Activated CD4-positive, alpha-beta memory T cell treated with anti-CD3 and anti-CD28 coated beads, Interleukin-2, amount 10 ng/mL, durations not matched to agents 7 days and 5 days (primary cell): ENCODE measurements at places on chromosomes 6 and 20. TPM values are rescaled to one million over a fixed set of nuclear protein-coding genes. Genes with fewer than 3 reads are reported as not detected.

- no peak overlapping the region for H3K27ac ChIP-seq
- H3K4me3 ChIP-seq, result no peak overlapping the region
- no peak for DNase-seq
- peaks cover 7% of the 10 kb centered on the region for H3K27me3 ChIP-seq
- H3K4me1 ChIP-seq, result no peaks in the 10 kb centered on the region
- no peaks in the 10 kb centered on the region for H3K36me3 ChIP-seq
Measured at GRCh38 chr6:122620428-122620827, 10.2 kb downstream of the PKIB start.

- DNase-seq, result no peak
- no peak overlapping the region for H3K4me3 ChIP-seq
- peaks cover 1% of the 10 kb centered on the region for H3K27me3 ChIP-seq
Measured at GRCh38 chr6:108801366-108801765, 46.9 kb upstream of the ARMC2 start.

DNA sequence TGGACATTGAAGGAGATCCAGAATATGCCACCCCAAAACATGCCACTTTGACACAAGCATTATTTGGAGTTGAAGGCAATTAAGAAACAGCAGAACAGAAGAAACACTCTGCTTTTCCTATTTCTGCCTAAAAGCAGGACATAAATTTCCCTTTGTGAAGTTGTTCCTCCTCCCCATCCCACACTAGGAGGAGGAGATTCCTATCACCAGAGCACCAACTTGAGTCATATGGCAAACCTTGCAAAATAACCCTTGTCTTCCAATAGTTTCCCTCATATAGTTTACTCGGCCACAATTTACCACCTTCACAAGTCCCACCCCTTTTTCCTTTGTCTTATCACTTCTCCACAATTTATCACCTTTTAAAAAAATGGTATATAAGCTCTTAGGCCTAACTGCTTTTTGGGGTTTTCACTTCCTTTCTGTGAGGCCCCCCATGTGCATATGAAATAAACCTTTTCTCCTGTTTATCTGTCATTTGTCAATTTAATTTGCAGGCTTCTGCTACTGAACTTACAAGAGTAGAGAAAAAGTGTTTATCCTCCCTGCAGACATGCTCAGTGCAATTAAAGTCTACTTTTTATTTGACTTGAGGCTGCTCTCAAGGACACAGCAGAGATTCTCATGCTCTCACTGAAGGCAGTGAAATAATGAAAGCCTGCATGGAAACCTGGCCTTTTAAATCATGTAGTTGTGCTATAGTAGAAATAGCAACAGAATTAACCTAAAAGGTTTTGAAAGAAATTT, 2.8 kb upstream of the RAB23 start:
- no peak overlapping the region for H3K27ac ChIP-seq
- DNase-seq, result no peak
- H3K27me3 ChIP-seq, result peaks cover 30% of the 10 kb centered on the region
- H3K36me3 ChIP-seq, result no peaks in the 10 kb centered on the region

DNA sequence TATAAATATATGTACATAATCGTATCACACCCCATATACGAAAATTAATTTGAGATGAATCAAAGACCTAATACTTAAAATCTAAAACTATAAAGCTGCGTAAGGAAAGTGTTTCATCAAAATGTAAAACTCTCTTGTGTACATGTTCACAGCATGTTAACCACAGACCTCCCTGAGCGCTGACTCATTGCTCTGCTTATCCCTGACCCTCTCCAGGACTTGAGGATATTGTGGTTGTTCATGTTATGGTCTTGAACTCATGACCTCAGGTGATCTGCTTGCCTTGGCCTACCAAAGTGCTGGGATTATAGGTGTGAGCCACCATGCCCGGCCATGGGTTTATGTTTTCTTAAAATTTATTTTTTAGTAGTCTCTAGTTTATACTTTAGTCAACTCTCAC, 14.2 kb downstream of the FAM83B start:
- no peaks in the 10 kb centered on the region for H3K27me3 ChIP-seq
- no peaks in the 10 kb centered on the region for H3K4me1 ChIP-seq
- no peak for DNase-seq
- no peaks in the 10 kb centered on the region for H3K36me3 ChIP-seq
- H3K27ac ChIP-seq, result no peak overlapping the region

DNA sequence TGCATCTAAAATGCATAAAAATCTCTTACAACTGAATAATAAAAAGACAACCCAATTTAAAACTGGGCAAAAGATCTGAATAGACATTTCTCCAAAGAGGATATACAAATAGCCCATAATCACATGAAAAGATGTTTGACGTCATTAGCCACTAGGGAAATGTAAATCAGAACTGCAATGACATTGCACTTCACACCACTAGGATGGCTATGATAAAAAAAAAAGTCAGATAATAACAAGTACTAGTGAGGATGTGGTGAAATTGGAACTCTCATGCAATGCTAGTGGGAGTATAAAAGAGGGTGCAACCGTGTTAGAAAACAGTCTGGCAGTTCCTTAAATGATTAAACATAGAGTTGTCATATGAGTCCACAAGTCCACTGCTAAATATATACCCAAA, 24.3 kb upstream of the TBX18 start:
- H3K4me3 ChIP-seq, result no peak overlapping the region
- no peaks in the 10 kb centered on the region for H3K36me3 ChIP-seq
- no peak overlapping the region for H3K27ac ChIP-seq
- H3K27me3 ChIP-seq, result no peaks in the 10 kb centered on the region

DNA sequence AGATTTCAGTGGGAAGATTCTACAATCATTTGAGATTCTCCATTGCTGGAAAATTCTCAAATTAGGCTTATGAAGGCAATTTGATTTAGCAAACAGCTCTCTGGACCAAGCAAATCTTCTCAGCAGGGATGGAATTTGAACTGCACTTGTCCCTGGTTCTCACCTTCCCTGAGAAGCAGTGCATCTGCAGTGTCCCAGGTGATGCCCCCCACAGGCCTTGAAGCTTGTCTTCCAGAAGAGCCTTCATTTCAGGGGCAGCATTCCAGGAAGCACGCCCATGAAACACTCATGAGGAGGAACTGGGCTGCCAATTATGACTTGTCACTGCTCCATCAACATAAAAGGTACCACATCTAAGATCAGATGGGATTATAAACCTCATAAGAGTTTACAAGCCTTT, 82.8 kb upstream of the HDAC2 start:
- no peak for DNase-seq
- H3K27me3 ChIP-seq, result no peaks in the 10 kb centered on the region
- no peaks in the 10 kb centered on the region for H3K36me3 ChIP-seq
- no peak overlapping the region for H3K4me3 ChIP-seq
- no peak overlapping the region for H3K27ac ChIP-seq
- H3K4me1 ChIP-seq, result no peaks in the 10 kb centered on the region

Gene BPI
- not detected for total RNA-seq

Gene PRND
- not detected for total RNA-seq

Gene SEMG1
- total RNA-seq, result not detected

Gene RAB44
- total RNA-seq, result 0.25 TPM

GRCh38 chr6:158387036-158387435, 74.8 kb downstream of the TULP4 start:
- no peak overlapping the region for H3K27ac ChIP-seq
- no peak overlapping the region for H3K4me3 ChIP-seq
- DNase-seq, result no peak
- H3K36me3 ChIP-seq, result peaks cover 2% of the 10 kb centered on the region
- H3K27me3 ChIP-seq, result no peaks in the 10 kb centered on the region
- H3K4me1 ChIP-seq, result no peaks in the 10 kb centered on the region

Gene TFAP2A
- 0.20 TPM for total RNA-seq

Gene THBD
- not detected for total RNA-seq

Gene HEY2
- not detected for total RNA-seq

Gene TFAP2D
- not detected for total RNA-seq

DNA sequence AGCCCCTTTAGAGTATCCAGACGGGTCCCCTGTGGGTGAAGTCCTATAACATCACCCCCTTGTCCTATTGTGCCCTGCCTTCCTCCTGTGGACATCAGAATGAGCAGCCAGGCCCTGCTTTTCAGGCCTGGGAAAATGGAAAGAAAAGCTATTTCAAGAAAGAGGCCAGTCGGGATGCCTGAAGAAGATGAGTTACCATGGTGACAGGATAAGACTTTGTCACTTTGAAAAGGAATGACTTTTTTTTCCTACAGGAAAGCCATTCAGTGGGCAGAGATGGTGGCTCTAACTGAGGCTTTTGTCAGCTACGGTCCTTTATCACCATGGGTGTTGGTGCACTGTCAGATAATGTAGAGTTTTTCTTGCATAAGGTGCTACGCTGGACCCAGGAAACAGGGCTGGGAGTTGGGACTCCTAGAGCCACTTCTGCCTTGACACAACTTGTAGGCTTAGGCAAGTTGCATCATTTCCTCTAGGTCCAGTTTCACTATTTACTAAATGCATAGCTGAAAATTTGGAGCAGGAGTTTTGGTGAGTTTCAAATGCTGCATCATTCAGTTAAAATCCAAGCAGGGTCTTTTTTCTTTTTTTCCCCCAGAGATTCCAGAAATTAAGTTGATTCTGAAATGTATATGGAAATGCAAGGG, 293.6 kb upstream of the PRND start:
- peaks cover 7% of the 10 kb centered on the region for H3K4me1 ChIP-seq
- peak overlapping the region; percentile 9 for H3K27ac ChIP-seq
- DNase-seq, result no peak

DNA sequence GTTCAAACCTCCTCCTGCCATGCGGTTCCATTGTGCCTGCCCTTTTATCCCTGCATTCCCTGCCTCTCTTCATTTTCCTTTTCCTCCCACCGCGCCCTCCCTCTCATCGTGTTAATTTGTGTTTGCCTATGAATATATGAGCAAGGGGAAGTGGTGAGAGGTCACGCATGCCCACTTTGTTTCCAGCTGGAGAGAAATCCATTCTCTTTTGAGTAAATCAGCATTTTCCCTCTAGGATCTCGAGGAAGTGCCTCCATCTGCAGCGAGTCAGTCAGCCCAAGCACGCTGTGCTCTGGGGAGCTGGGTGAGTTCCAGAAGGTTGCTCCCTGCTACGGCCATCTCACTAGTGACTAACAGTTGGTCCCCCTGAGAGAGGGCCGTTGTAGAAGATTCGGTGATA, 42.9 kb downstream of the CDH26 start:
- no peaks in the 10 kb centered on the region for H3K4me1 ChIP-seq
- no peaks in the 10 kb centered on the region for H3K27me3 ChIP-seq

Gene TMEM217
- total RNA-seq, result 2.1 TPM

GRCh38 chr6:64811119-64811518, 895.9 kb downstream of the EYS start:
- H3K27me3 ChIP-seq, result no peaks in the 10 kb centered on the region
- DNase-seq, result no peak
- no peak overlapping the region for H3K4me3 ChIP-seq
- H3K27ac ChIP-seq, result no peak overlapping the region
- H3K36me3 ChIP-seq, result no peaks in the 10 kb centered on the region
- H3K4me1 ChIP-seq, result no peaks in the 10 kb centered on the region
